Ammon's horn (tissue), 1 donor: ENCODE measurements at places on chromosomes 2 and 18.

GRCh38 chr2:190569994-190570755 is 35.7 kb upstream of the NEMP2 start:
- DNase-seq: no peak

GRCh38 chr18:23825978-23826405 is 136.7 kb downstream of the LAMA3 start:
- peak; percentile 90 for DNase-seq

GRCh38 chr2:1461507-1462390 is 48.5 kb downstream of the TPO start:
- no peak for DNase-seq

DNA sequence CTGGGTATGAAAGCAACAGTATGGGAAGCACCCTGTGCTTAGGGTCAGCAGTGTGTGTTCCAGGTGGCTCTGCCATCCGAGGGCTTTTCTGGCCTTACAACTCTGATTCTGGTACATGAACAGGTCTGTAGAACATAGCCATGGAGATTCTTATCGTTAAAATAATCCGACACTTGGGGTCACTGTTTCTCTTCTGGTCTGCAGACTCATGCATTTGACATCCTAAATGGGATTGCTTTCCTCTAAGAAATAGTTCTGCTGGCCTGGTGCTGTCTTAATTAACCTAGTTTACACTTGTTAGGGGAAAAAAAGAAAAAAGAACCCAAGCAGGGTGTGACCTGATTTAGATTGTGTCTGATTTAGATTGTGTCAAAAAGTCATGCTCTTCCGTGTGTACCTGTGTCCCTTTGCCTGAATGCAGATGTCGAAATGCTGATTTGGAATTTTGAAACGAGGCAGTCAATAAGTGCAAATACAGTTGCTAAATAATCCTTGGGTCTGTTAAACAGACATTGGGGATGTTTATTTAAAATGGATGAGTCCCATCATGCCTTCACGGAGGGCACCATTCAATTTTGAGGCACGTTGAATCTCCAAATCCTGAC is 59.6 kb downstream of the TRPM8 start:
- peak; percentile 74 for DNase-seq

- DNase-seq: no peak
These were observed 19.9 kb upstream of the RAB31 start for GRCh38 chr18:9688036-9688741.

DNA sequence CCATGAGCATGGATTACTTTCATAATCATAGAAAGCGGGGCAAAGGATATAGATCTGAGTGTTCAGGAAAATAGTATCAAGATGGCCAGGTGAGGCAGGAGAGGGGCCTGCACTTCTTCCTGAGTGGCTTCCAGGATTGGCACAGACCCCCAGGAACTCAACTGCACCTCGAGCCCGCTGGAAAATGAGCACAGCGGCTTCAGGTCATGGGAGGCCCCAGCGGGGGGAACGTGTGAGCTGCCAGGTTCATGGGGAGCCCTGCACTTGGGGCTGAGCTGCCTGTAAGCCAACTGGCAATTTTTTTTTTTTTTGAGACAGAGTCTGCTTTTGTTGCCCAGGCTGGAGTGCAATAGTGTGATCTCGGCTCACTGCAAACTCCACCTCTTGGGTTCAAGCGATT is 81.5 kb upstream of the ODC1 start:
- DNase-seq: no peak

DNA sequence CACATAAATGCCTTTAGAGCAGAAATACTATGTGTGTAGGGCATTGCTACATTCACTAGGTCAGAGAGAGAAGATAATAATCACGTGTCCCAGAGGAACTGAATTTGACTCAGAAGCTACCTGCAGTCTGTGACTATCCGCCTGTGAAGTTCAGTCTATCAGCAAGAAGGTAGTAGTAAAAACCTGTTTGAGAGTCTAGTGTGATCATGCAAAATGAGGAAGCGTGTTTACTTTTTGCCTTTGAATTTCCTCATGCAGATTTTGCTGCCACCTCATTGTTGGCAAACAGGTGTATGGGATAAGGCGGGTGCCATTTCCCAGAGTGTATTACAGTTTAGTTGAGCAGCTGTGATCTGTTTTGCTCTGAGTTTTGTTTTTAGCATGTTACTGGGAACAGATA is 403.9 kb upstream of the FANCL start:
- DNase-seq: no peak

DNA sequence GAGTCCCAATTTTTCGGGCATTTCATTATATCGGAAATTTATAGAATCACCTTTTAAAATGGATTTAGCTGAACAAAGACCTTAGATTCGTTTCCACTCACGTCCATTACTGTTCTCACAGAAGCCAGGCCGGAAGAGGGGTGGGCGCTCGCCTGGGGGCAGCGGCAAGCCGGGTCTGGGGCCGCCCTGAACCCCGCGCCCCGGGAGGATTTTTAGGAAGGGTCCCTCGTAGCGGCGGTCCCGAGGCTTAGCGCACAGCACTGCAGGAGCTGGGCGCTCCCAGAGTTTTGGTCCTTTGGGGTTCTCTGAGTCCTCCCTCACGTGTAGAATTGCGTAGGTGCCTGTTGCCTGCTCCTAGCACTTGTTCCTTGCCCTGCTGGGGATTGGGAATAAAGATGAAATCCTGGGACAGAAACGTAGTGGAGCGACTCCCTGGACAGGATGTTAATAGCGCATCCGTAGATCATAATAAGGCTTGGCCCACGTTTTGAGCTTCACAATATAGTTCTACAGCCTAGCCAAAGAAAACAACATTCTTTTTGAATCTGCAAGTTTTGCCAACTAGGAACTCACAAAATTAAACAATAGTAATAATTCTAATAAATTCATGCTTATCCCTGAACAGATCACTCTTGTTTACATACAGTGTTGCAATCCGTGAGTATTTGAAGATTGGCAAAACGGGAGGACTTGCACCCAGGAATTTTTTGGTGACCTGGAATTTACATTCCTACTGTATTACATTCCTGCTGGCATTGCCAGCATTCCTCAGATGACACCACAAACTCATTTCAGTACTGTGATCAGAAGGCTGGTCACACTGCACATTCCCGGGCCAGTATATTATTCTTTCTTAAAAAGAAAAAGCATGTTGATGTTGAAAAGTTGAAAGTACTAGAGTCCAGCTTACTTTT is 875 bp downstream of the C18orf63 start:
- DNase-seq: no peak

DNA sequence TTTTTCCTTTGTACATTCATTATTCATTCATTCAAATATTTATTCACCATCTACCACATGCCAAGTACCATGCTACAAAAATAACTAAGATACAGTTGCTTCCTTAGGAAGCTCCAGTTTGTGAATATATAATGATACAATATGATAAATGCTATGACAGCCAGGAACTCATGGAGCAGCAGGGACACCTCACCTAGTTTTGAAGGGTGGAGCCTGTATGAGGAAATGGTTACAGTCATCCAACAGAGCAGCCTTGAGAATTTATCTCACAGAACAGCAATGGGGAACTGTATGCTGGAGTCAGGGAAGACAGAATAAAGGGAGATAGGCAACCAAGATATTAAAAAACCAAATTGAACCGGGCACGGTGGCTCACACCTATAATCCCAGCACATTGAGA is 124.0 kb downstream of the OSBPL1A start:
- DNase-seq: no peak

DNA sequence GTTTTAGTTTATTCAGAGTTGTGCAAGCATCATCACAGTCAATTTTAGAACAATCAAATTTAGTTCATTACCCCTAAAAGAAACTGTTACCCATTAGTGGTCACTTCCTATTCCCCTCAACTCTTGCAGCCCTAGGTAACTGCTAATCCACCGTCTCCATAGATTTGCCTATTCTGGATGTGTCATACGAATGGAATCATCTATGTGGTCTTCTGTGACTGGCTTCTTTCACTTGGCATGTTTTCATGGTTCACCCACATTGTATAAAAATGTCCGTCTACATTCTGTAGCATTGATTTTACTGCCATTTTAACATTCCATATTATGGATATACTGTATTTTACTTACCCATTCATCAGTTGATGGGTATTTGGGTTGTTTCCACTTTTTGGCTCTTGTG is 5.3 kb upstream of the CEP68 start:
- no peak for DNase-seq

DNA sequence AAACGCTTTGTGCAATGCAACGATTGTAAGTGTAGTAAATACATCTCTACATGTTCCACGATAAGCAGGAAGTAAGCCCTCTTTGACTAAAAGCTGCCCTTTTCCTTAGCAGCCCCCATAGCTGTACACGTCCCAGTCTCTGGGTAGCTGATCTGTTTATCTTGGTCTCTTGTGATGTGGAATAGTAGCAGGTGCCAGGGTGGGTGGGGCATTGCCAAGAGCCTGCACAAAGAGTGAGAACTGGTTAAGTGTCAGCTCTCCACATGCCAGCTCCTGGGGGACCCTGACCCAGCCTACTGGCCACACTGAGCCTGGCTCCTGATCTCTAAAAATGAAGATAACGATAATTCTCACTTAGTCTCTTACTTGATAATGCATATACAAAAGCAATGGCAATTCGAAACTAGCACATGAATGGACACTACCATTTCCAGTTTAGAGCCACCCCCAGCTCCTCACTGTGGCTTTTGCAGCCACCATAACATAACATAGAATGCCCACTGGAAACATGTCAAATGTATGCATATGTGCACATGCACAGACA is 92.3 kb downstream of the MYT1L start:
- DNase-seq: no peak

- no peak for DNase-seq
These were observed 30.9 kb downstream of the FHOD3 start for GRCh38 chr18:36328385-36328858.

GRCh38 chr18:45567123-45567522 is 48.2 kb upstream of the SLC14A2 start:
- DNase-seq: no peak

DNA sequence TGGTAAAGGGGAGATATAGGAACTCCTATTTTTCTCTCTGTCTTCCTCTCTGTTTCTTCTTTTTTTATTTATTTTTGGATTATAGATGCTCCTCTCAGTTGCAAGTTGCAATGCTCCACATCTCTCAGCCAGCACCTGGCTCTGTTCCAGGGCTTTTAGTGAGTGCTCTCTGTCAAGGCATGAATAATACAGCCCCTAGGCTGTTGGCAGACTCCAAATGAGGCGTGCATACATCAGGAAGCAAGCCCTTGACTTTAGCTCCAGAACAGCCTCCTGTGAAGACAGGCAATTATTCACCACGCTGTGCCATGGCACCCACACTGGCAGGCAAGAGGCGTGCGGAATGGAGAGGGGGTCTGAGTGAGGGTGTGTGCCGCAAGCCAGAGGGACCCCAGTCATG is 228.1 kb upstream of the PXDN start:
- peak; percentile 78 for DNase-seq

DNA sequence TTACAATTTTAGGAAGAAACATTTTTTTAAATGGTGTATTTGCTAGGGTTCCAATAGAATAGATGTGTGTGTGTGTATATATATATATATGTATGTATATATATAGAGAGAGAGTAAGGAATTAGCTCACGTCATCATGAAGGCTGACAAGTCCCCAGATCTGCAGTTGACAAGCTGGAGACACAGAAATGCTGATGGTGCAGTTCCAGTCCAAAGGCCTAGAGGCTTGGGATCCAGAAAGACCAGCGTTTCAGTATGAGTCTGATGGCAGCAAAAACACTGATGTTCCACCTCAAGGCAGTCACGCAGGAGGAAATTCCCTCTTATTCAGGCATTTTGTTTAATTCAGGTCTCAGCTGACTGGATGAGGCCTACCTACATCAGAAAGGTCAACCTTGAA is 386.8 kb downstream of the PTH2R start:
- no peak for DNase-seq

GRCh38 chr2:55861733-55862132 is 61.8 kb downstream of the EFEMP1 start:
- DNase-seq: no peak

GRCh38 chr18:74595431-74595830 is 2.2 kb upstream of the ZNF407 start:
- no peak for DNase-seq

- DNase-seq: no peak
These were observed 91.9 kb downstream of the MRPS9 start for GRCh38 chr2:105129722-105130232.

- DNase-seq: no peak
These were observed 237.4 kb downstream of the SETBP1 start for GRCh38 chr18:44918142-44918476.

- DNase-seq: no peak
These were observed 32.8 kb upstream of the DNAH7 start for GRCh38 chr2:196101325-196101991.

GRCh38 chr2:206980413-206980812 is 41.1 kb downstream of the CPO start:
- no peak for DNase-seq

DNA sequence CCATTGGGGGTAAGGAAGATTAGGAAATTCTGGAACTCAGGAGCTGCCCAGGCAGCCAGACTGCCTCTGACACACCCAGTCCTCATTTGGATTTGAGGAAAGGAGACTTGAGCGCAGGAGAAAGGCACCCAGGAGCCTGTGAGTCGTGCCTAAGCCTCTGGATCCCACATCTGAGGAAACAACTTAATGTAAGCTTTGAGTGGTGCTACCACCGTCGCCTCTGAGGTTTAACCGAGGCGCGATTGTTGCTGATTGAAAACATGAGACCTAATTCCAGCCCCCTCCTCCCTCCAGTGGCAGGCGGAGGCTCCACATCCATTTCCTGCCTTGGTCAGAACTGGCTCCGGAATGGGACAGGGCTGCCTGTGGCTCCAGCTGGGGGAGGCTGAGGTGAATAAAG is 176.7 kb upstream of the PKDCC start:
- no peak for DNase-seq

DNA sequence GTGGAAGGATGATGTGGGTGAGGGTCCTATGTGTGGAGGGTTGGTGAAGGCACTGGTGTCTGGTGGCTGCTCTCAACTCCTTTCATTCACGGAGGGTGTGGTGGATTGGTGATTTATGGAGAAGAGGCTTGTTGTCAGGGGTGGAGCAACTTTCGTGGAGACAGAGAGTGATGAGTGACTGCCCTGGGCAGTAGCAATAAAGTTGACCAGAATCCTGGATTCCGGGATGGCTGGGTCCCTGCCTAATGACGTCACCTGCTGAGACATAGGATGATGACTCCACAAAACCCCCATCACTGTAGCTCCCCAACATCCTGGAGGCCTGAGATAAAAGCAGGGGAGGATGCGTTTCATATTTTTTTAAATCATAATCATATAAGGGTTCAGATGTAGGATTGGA is 193.0 kb downstream of the ACKR3 start:
- DNase-seq: no peak

GRCh38 chr18:28048612-28049011 is 128.3 kb downstream of the CDH2 start:
- peak; percentile 23 for DNase-seq

DNA sequence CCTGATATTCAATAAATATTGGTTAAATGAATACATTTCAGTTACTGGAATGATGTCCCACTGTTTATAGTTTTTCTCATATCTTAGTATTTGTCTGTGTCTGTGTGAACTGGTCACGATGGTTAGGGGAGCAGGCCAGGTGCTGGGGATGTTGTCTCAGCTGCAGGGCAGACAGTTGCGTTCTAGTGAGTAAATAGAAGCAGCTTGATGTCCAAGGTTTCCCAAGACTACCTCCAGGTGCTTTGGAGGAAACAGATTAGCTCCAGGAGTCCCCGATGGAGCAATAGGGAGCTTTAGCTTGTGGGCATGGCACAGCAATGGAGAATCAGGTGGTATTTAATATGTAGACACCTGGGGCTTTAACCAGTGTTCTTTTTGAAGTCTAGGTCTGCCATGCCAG is 75.5 kb downstream of the GULP1 start:
- no peak for DNase-seq

- no peak for DNase-seq
These were observed 9.5 kb downstream of the TMEM237 start for GRCh38 chr2:201633661-201634249.

GRCh38 chr2:144708626-144709025 is 188.7 kb upstream of the ZEB2 start:
- peak; percentile 93 for DNase-seq
